ENCODE measurements at places on chromosomes 2 and 18.

DNA sequence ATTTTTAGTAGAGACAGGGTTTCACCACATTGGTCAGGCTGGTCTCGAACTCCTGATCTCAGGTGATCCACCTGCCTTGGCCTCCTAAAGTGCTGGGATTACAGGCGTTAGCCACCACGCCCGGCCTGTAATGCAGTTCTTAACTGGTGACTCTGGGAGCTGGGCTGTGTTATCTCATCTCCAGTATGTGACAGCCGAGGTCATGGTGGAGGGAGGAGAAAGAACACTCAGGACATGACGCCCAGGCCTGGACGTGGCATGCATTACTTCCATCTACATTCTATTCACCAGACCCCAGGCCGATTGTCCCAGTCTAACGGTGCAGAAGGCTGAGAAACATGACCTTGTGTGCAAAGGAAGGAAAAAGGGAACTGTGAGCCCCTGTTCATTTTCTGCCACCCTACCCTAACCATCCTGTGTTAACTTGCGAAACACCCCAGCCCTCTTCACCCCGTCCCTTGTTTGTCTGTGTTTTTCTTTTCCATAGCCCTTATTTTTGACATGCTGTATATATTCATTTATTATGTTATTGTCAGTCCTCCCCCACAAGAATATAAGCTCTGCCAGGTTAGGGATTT lies 88.1 kb upstream of the ASAP2 start:
- peak; percentile 38 for DNase-seq

DNA sequence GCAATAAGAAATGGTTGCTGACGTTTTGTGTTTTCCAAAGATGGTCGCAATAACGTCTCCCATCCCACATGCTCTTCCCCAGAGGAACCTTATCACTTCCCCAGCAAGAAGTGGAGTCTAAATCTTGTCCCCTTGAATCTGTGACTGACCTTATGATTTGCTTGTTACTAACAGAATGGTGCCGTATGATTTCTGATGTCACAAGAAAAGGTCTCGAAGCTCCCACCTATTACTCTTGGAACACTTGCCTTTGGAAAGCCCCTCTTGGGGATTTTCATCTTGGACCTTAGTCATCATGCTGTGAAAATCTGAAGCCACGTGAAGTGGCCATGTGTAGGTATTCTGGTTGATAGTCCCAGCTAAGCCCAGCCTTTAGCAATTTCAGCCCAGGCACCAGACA lies 86.2 kb upstream of the GLS start:
- DNase-seq = no peak

DNA sequence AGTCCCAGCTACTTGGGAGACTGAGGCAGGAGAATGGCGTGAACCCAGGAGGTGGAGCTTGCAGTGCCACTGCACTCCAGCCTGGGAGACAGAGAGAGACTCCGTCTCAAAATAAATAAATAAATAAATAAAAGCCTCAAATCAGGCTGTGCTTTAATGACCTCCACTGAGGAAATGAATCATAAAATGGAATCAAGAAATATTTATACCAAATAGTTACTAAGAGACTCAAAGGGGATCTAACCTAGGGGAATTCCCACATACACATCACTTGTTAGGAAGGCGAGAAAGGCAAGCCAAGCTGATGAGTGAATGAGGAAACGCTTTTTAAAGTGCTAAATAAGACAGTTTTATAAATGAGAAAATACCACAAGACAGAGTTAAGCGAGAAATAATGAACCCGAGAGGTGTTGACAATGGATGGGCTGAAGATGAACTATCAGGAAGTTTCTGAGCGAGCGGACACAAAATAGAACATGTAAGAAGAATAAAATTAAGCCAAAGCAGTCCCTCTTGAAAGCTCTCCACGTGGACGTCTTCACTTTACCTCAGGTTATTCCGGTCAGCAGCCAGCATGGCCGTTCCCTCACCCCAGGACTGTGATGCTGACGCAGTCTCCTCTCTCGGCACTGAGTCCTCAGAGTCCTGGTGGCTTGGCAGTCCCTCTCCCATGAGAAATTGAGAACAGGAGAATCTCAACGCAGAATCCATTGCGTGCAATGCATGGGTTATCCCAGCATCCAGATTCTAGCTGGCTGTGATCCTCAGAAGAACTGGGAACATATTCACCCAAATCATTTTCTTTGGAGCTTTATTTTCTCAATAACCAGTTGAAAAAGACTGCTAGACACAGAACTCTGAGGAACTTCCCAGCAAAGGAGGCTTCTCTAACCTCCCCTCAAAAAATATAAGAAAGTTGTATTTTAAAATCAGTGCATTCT lies 22.3 kb downstream of the PXDN start:
- DNase-seq = no peak

- no peak for DNase-seq
Measured at GRCh38 chr2:2703172-2703571, 372.1 kb upstream of the MYT1L start.

DNA sequence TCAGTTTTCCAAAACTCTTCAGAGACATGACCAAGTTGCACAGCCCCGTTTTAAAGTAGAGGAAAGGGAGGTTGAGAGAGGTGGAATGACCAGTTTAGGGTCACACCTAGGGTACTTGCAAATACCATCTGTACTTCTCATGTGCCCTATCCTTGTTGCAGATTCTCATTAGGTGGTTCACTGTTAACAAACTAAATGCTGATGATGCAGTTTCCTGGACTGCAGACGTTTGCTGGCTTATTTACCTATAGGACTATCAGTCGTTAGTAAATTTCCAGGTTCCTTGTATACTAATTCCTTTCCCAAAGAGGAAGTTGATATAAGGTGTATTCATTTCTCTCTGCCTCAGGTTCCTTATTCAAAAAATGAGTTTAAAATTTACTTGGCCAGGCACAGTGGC lies 1.4 kb downstream of the FARP2 start:
- DNase-seq = no peak

DNA sequence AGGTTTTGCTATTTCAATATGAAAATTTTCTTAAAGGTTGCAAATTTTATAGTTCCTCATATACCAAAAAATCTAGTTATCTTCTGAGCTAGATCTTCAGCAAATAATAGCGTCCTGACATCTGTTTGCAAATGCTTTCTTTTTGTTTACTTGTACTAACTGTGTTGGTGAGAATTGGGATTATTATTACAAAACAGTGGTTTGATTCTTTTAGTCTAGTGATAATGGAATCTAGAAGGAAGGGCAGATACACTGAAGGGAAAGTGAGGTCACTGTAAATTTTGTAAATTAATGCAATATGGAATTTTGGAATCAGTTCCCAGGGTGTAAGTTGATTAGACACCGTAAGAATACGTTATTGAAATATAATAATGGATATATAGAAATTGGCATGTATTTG lies 36.2 kb upstream of the NT5C1B start:
- DNase-seq = no peak

GRCh38 chr2:117967977-117968718 lies 45.7 kb downstream of the CCDC93 start:
- no peak for DNase-seq

DNA sequence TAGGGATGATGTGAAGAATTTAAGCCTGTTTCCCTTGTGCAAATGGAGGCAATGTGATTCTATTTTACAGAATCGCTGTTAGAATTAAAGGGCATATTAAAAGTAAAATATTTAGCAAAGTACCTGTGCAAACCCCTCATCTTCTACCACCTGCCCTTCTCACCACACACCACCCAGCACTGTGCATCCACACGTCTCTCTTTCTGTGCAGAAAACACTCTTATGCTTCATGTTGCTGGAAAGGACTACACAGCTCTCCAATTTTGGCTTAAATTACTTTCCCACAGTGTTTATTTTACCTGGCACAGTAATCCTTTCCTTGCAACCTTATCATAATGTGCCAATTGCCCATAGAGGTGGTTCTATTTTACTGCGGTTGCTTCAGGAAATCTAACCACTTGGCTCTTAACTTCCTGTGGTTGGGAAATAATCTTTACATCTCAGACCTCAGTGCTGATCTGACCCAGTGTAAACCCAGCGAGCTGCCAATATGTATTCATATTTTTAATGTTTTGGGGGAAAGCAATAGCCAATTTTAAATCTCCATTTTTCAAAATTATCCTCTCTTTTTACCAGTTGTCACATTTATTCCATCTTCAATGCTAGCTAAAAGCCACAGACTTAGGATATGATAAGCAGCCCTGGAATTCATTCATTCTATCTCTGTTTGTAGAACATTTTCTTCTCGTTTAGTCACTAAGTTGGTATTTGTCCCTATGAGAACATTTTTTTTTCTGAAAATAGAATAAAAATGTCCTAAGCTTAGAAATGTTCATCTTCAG lies 250.9 kb downstream of the DSEL start:
- no peak for DNase-seq

DNA sequence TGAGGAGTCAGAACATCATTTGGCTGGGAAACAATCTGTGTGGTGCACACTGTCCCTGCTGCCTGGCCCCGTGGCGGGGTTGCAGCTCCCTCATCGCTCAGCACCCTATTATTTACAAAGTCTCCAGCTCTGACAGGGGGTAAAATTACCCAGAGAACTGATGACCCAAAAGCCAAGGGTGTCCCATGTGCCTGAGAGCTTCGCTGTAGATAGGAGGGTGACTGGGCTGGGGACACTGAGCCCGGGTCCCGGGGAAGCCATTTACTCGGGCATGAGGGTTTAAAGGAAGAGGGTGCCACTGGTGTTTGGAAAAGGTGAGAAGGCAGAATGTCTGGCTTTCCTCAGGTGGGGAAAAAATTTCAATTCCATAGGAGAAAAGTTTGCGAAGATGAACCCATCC lies 48.2 kb upstream of the EML6 start:
- DNase-seq = no peak

DNA sequence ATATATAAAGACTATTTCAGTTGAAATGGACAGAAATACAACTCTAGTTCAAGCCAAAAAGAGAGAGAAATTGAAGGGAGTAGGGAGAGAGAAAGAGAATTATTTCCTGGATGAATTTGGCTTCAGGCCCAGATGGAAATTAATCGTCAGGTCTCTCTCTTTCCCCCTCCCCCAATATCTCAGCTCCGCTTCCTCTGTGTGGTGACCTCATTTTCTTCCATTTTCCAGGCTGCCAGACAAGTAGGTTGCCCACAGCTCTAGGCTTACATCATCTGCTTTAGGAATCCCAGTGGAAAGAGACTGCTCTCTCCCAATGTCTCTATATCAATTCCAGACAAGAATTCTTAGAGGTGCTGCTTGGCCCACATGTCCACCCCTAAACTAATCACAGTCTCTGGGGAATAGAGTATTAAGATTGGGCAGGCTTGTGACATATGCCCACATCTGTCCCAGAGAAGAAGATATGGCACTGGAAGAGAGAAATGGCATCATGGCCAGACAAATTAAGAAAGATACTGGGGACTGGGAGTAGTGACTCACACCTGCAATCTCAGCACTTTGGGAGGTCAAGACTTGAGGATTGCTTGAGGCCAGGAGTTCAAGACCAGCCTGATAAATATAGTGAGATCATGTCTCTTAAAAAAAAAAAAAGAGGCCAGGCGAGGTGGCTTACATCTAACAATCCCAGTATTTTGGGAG lies 37.2 kb upstream of the CFAP36 start:
- peak; percentile 24 for DNase-seq

GRCh38 chr2:128595763-128596395 lies 277.2 kb upstream of the HS6ST1 start:
- no peak for DNase-seq

GRCh38 chr2:109519513-109519912 lies 94.3 kb downstream of the SEPTIN10 start:
- DNase-seq = no peak

- no peak for DNase-seq
Measured at GRCh38 chr2:190169221-190170072, 106.9 kb upstream of the MSTN start.

DNA sequence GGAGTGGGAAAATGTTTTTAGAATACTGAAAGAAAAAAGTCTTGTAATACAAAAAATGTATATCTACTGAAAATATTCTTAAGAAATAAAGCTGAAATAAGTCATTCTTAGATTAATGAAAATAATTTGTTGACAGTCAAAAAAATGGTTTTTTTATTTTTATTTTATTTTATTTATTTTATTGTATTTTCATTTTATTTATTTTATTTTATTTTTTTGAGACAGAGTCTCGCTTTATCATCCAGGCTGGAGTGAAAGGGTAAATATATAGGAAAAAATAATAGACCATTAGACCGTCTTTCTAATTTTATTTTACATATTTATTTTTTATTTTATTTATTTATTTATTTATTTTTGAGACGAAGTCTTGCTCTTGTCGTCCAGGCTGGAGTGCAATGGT lies 1583.6 kb upstream of the TMEFF2 start:
- DNase-seq = no peak

DNA sequence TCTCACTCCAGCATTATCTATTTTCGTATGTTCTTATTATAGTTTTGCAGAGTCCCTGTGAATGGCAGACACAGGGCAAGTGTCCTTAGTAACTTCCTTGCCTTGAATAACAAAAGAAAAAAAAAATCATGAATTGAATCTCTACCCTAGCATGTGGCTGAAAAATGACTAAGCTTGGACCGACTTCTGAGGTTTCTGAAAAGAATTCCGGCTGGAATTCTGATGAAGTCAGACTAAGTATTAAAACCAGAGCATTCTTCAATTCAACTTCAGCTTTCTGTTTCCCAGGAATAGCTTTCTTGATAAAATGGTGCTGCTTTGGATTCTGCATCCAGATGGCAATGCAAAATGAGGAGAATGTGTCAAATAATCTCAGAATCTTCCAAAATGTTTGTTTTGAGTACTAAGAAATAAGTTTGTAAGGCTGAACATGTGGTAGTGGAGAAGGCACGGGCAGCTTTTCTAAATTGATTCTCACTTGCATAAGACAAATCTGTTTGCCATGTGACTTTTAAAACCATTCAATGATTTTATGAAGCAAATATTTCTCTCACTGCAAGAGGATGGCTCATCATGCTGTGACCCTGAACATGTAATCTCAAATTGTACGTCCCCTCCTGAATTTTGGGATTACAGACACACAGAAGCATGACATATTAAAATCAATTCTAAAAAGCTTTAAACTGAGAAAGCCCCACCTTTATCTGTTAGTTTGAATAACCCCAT lies 1462.8 kb upstream of the LRRTM1 start:
- DNase-seq = no peak

DNA sequence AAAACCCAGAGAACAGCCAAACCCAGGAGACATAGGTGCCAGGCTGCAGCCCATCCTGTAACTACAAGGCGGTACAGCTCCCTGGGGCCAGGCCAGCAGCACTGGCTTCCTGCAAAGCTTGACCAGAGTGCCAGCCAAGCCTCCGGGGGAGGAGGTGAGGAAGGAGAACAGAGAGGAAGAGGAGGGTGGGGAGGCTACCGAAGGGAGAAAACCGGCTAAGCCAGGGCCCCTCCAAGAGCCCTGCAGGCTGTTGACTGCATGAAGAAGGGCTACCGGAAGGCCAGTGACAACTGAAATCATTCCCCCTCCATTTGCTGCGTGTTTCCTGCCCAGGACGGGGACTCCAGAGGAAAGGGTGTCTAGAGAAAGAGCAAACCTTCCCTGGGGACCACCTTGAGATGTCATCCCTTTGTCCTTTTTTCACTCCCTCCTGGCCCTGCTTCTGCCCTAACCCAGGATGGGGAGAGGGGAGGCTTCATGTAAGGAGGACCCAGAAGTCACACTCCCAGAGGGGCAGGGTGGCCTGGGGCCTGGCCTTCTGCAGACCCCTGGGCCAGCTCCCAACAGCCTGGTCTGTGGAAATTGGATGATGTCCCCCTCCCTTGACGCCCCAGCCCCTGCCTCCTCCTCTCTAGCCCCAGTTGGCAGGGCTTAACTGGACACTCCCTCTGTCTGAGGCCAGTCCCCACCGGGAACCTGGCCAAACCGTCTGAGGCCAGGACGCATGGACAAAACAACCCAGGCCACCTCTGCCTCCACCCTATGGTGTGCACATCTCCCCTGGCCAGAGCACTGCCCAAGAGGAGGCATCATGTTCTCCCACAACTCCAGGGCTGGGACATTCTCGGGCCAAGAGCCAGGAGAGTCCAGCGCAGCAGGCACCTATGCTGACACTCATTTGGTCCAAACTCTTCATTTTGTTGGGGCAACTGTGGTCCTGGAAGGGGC lies 207.8 kb downstream of the CYP26B1 start:
- DNase-seq = no peak

All from K562 (cell line).